ENCODE measurements at places on chromosomes 4 and X.
A peak's percentile ranks its signal among the peaks of the same experiment; 100 is the strongest.

DNA sequence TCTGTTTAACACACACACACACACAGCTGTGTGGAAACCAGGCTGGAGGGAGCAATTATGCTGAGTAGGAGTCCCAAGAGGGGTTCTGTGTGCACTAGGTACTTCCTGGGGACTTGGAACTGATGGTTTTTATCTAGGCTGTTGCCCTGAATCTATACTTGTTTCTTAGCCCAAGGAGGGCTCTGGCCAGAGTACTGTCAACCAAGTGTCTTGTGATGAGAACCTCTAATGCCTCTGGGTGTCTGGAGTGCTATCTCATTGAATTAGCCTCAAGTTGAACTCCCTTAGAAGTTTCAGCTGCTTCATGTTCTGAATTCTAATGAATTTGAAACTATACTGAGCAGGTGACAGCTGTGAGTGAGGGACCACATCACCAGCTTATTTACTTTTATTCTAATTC lies 16.6 kb downstream of the ARHGAP24 start:
- no peak for DNase-seq

DNA sequence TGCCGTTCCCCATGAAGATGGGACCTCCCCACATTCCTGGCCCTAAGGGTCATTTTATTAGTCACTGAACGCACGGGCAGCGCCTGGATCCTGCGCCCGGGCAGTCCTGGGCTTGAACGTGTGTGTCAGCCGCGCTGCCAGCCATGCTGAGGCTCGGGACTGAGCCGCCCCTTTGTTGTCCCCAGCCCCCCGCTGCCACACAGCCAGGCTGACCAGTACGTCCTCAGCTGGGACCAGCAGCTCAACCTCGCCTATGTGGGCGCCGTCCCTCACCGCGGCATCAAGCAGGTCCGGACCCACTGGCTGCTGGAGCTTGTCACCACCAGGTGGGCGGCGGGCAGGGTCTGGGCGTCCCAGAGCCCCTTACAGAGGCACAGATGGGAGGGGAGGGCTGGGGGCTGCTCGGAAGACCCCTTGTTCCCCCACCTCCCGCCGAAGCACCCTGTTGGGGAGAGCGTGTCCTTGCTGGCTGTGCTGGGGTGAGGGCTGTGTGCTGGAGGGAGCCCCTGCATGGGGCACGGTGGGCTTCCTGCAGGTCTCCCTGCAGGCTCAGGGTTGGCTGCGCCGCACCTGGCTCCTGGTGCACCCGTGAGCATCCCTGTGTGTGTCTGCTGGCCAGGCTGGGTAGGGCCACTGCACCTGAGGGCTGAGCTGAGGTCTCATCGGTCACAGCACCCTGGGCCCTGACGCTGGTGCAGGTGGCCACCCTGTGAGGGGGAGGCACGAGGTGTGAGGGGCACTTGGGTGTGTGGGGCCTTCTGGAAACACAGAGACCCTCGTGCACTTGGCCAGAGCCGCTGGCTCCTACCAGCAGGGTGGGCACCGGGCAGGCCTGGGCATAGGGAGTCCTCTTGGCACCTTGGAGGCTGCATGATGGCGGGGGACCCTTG lies 1.0 kb downstream of the IDUA start:
- no peak for DNase-seq

- no peak for DNase-seq
These were observed 30.4 kb downstream of the ACSL1 start for GRCh38 chr4:184795214-184795844.

DNA sequence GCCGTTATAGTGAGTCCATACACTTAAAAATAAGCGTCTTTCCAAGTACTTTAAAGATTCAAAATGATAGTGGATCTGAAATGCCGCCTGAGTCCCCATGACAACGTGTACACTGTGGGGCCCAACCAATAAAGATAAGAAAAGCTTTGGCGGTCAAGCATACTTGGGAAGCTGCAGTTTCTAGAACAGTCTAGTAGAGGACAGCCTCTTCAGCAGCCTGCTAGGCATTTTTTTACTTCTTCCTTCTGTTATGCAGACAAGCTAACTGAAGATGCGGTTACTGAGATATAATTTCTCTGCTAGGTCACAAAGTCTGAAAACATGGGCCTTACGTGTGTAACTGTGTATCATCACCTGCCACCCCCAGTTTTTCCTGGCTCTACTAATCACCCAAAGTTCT lies 402 bp upstream of the UPRT start:
- no peak for DNase-seq

DNA sequence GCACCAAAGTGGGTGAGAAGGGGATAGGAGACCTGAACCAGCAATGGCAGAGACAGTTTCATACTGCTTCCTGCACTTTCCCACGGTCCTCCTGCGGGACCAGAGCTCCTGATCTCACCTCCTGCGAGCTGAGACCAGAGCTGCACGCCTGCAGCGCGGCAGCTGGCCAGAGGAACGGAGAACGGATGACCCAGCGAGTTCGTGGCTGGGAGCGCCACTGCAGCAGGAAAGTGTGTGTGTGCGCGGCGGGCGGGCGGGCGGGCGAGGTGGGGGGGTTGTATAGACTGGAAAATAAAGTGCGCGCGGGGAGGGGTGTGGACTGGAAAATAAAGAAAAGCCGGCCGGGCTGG lies 16.5 kb downstream of the MCF2 start:
- DNase-seq: peak; percentile 0

DNA sequence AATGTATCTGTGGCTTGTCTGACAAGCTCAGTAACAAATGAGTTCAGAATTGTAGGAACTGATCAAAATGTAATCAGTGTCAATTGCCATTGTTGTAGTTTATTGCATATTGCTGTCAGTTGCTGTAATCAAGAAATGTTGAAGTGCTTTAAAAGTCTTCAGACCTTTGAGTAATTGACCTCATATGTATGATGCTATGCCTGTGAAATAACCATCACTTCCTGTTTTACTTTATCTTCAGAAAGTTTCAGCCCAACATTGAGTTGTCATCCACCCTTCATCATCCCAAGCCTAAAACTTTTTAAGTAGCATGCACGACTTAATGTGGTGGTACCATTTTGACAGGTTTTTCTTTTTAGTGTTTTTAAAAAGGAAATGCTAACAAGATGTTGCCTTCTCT lies 212.4 kb downstream of the ARHGAP10 start:
- no peak for DNase-seq

- no peak for DNase-seq
These were observed 51.7 kb downstream of the HAND2 start for GRCh38 chr4:173478201-173478912.

GRCh38 chrX:131802836-131803626 lies 220.1 kb upstream of the STK26 start:
- no peak for DNase-seq

GRCh38 chr4:176781739-176782100 lies 11.0 kb downstream of the VEGFC start:
- no peak for DNase-seq

DNA sequence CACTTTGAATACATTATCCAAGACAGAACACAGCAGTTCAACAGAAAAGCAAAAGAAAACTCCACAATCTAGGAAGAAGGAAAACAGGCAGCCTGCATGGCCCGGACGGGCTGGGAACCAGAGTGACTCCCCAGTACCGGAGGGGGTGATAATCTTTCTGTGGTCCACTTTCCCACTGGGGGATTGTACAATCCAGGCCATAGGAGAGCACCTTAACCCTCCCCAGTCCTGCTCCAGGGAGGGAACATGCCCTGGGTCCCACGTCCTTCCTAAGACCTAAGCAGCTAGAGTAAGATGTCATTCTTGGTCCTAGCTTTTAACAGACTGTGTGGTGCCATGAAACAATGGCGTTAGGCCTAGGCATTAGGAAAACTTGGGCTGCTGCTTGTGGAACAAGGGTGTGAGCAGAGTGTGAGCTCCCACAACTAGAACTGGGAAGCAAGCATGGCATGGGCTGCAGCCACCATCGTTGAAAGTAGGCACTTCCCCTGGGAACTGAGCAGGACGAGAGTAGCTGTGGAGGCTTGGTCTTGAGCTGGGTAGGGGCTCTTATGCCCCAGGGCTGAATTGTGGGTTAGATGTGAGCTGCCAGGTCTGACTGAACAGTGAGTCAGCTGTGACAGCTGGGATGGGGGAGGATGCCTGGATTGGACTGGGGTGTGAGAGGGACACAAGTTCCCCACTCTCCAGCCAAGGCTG lies 42.4 kb downstream of the NAT8L start:
- DNase-seq: no peak

DNA sequence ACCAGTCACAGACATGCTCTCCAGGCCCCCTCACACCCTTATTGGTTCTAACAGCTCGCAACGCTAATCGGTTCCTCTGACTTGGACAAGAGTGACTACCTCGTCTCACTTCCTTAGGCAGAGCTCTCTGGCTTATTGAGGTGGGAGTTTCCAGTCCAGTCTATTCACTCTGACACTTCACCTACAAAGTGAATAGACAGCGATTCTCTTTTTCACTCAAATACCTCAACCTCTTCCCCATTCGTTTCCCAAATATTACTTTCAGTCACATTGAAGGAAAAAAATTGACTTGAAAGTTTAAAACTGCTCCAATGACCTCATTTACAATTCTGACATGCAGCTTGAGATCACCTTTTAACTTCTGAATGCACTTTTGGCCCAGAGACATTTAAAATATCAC lies 17.7 kb downstream of the HELT start:
- DNase-seq: no peak

DNA sequence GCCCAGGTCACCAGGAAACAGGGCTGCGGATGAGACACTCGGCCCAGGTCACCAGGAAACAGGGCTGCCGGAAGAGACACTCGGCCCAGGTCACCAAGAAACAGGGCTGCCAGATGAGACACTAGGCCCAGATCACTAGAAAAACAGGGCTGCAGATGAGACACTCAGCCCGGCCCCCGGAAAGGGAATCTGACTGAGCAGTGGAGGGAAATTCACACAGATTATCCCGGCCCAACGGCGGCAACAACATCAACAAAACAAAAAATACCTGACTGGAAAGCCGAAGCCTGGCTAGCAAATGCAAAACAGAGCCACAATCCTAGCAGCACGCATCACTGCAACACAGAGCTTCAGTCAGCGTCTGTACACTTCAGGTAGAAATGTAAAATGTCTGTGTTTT lies 20.7 kb downstream of the AFAP1 start:
- no peak for DNase-seq

GRCh38 chrX:110803506-110803905 lies 7.9 kb upstream of the CHRDL1 start:
- no peak for DNase-seq

DNA sequence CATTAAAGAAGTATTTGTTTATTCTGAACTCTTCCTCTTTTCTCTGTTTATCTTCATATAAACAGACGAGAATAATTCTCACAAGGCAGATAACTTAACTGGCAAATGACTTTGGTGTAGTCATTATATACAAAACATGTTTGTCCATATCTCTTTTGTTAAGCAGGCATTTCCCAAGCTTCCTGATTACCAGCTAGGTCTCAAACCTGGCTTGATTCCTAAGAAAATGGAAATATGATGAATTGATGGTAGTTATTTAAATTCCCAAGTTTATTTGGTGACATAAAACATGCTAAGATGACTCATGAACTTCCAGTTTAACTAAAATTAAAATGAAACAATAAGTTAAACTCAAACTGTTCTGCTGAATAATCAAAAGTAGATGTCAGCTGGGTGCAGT lies 96.8 kb downstream of the ARSJ start:
- no peak for DNase-seq

GRCh38 chr4:20253283-20253734 lies 1.6 kb downstream of the SLIT2 start:
- DNase-seq: no peak

DNA sequence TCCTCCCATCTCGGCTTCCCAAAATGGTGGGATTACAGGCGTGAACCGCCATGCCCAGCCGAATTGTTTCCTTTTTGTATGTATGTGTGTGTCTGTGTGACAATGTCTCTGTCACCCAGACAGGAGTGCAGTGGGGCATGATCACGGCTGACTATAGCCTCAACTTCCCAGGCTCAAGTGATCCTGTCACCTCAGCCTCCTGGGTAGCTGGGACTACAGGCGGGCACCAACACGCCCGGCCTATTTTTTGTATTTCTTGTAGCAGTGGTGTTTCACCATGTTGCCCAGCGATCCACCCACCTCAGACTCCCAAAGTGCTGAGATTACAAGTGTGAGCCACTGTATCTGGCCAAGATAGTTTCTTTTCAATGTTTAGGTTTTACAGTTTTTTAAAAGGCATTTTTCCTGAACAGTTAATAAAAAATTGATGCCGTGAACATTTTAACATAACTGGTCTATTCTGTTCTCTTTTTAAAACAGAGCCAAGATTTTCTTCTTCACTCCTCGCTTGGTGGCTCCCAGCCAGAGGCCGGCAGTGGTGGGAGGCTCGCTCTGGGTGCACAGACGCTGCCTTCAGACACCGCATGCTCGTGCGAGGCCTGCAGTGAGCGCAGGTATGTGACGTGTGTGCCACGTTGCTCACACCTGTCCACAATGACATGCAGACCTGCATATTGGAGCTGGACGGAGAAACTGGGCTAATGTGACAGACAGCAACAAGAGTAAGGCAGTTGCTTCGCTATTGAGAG lies 88.5 kb downstream of the FAM193A start:
- no peak for DNase-seq

All from T47D (cell line).